Foreskin fibroblast (primary cell): ENCODE measurements at places on chromosomes 5 and 9.
A peak's percentile ranks its signal among the peaks of the same experiment; 100 is the strongest.

GRCh38 chr9:5879419-5880181 is 11.1 kb upstream of the MLANA start:
- DNase-seq: peak; percentile 64

DNA sequence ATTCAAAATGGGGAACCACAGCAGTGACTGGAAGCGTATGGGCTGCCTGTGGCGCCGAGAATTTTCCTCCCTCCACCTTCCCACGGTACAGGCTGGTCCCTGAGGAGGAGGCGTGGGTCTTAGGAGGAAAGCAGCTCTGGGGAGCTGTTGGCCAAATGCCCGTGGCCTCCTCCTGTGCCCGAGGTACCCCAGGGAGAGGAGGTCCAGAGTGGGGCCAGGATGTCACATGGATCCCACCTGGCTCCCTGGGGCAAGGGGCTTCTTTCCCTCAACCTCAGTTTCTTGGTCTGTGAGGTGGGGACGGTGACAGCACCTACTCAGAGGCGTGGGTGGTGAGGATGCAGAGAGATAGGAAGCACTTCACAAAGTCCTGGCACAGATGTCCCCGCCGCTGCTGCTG is 16.5 kb downstream of the PRRX2 start:
- DNase-seq: no peak

DNA sequence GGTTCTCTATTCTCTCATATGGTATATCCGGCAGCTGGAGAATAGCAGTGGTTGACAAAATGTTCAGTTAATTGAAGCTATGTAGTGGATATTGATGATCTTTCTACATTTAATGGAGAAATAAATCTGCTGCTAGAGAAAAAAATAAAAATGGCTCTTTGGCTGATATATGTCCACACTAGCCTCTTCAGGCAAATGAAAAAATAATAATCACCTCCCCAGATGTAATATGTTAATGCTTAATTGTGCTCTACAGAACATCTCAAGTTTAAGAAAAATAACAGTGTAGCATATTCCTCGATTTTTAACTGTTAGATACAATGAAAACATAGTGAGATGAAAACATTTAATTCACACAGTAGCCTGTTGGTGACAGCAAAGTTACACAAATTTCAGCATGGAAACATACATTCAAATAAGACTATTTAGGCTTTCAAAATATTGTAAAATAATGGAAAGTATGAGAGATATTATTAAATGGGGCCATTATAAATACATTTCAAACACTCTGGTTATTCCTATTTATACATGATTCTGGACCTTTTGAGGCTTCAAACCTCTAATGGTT is 543.0 kb downstream of the MAT2B start:
- DNase-seq: no peak

GRCh38 chr5:21145376-21145775 is 1157.4 kb upstream of the CDH18 start:
- no peak for DNase-seq

- no peak for DNase-seq
Observed at GRCh38 chr5:90267646-90268045, 141.9 kb downstream of the CETN3 start.

DNA sequence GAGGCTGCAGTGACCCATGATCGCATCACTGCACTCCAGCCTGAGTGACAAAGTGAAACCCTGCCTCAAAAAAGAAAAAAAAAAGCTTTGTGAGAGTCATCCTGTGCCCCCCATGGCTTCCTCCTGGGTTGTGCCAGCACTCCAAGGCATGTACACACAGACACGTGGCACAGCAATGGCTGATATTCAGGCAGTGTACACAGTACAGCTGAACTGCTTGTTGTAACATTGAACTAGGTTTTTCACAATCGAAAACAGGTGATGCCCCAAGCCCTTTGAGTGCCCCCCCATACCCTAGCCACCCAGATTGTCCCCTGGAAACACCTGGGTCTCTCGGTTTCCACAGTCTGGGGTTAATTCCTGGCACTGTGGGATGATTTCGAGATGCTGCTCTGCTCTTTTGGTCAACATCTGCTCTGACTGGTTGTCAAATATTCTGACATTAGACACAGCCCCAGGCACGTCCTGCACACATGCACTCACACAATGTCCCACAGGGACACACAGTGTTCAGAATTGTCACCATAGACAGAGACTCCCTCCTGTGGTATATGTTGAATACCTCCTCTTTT is 9.2 kb downstream of the SPINK4 start:
- no peak for DNase-seq

- DNase-seq: no peak
Observed at GRCh38 chr5:146137967-146138403, 32.6 kb upstream of the PLAC8L1 start.
